ENCODE measurements at places on chromosomes 2 and 18. TPM values are rescaled to one million over a fixed set of nuclear protein-coding genes. Genes with fewer than 3 reads are reported as not detected.

The HNMT gene
- total RNA-seq, result 17.0 TPM

The TMEM37 gene
- total RNA-seq, result 7.6 TPM

The PSTPIP2 gene
- 1.5 TPM for total RNA-seq

The CNGA3 gene
- not detected for total RNA-seq

The SRBD1 gene
- 5.6 TPM for total RNA-seq

Measured in pericardium fibroblast (primary cell).